ENCODE measurements at places on chromosomes 5 and 9.

- no peak for DNase-seq
Observed at GRCh38 chr9:36141288-36141687, 4.8 kb downstream of the GLIPR2 start.

- no peak for DNase-seq
Observed at GRCh38 chr9:102445181-102445747, 549.9 kb upstream of the CYLC2 start.

GRCh38 chr5:141680178-141680577, 1.9 kb downstream of the ARAP3 start:
- no peak for DNase-seq

DNA sequence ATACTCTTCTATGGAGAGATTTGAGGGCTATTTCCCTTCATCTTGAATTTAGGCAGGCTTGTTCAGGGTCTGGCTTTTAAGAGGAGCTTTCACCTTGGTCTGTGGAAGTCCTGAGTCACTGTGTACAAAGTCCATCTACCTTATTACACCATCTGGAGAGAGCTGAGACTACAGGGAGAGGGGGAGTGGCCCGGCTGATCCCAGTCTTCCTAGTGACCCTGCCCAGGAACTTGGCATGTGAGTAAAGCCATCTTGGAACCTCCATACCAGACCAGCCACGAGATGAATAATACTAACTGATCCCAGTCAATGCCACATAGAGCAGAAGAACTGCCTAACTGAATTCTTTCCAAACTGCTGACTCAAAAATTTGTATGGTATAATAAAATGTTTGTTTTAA, 8.4 kb upstream of the IL6ST start:
- DNase-seq, result no peak

GRCh38 chr5:57117596-57117995, 56.3 kb upstream of the GPBP1 start:
- DNase-seq, result peak; percentile 48

DNA sequence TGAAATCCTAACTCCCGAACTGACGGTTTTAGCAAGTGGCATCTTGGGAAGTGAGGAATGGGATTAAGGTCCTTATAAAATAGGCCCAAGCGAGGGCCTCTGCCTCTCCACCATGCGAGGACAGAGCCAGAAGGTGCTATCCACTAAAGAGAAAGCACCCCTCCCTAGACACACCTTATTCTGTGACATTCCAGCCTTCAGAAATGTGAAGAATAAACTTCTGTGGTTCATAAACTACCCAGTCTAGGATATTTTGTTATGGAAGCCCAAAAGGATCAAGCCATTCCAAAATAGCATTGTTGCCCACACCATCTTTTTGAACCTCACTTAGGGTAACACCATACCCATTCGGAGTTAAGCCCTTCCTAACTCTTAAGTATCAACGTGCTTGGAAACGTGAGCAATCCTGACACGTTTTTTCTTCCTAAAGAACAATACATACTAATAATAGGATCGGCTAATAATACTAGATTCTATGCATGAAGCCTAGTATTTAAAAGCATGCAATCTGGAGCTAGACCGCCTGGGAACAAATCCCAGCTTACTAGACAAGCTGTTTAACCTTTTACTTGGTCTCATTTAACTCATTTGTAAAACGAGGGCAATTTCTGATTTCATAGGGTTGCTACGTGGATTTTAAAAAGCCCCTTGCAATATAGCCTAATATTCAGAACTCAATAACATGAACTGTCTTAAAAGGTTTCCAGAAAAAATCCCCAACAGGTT, 1.1 kb upstream of the SMC2 start:
- DNase-seq, result no peak

GRCh38 chr5:177085985-177086653, 596 bp upstream of the FGFR4 start:
- DNase-seq, result no peak

DNA sequence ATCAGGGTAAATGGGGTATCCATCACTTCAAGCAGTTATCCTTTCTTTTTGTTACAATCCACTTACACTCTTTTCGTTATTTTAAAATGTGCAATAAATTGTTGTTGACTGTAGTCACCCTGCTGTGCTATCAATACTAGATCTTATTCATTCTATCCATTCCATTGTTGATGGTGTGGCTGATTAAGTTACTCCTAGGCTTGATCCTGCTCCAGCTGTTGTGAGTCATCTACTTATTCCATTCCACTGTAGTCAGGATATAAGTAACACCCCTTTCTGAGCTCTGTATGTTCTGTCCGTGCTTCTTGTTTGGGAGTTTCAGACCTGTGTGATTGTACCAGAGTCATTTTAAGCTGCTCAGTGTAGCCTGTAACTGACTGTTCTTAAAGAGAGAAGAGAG, 122.5 kb upstream of the RUSC2 start:
- no peak for DNase-seq

DNA sequence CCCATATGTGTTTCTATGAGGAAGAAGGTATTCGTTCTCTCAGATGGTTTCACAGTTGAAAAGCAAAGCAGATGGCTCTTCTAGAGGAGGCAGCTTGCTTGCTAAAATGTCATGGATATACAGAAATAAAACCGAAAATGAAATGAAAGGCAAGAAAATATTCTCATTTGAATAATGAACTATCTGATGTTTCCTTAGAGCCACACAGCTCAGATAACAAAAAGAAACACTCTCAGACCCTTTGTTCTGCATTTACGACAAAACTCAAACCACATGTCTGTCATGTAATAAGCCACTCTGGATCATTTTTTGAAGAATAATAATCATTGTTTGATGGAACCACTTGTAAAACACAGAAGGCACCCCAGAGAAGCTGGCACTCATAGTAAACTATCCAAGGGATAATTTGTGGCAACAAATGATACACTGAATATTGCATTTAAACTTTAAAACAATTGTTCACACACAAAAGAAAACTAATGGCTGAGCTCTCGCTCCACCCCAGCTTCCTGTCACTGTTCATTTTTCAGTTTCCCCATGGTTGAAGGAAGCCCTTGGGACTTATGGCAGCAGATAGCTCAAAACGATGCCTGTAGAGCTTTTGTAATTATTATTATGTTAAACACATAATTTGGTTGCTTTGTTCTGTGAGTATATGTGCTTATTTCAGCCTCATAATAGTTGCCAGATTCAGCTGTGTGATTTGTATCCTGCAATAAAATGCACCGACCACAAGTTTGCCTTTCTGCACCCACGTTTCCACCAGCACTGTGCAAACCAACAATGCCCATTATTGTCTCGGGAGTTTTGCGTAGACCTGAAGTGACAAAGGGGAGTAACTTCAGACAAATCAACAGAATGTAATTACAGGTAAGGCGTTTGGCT, 256.0 kb downstream of the TMEM167A start:
- no peak for DNase-seq
